Activated CD8-positive, alpha-beta T cell treated with anti-CD3 and anti-CD28 coated beads, Interleukin-2, amount 10 ng/mL, durations not matched to agents 7 days and 5 days (primary cell): ENCODE measurements at places on chromosomes 3 and 15.

DNA sequence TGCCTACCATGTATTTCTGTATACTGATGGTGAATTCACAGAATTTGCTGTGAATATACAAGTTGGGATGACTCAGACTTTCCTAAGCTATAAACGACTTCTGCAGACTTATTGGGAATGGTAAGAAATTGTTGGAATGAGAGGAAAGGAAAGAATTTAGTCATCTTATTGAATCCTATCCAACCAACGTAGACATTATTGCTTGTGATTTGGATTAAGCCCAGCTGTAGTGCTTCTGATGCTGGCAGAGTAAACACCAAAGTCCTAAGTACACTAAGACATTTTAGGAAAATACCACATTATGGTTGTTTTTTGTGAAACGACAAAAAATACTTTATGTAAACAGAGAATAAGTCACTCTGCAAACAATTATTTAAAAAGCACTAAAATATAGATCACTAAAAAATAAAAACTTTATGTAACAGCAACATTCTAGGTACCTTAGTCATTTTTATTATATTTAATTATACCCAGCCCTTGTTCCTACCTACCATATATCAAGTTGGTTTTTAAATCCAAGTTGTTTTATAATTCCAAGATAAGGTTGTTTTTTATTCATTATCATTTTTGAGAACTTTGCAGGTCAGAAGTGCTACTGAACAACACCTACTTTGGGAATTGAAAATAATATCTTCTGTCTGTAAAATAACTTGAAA is 99.2 kb upstream of the MLF1 start:
- no peak for DNase-seq

DNA sequence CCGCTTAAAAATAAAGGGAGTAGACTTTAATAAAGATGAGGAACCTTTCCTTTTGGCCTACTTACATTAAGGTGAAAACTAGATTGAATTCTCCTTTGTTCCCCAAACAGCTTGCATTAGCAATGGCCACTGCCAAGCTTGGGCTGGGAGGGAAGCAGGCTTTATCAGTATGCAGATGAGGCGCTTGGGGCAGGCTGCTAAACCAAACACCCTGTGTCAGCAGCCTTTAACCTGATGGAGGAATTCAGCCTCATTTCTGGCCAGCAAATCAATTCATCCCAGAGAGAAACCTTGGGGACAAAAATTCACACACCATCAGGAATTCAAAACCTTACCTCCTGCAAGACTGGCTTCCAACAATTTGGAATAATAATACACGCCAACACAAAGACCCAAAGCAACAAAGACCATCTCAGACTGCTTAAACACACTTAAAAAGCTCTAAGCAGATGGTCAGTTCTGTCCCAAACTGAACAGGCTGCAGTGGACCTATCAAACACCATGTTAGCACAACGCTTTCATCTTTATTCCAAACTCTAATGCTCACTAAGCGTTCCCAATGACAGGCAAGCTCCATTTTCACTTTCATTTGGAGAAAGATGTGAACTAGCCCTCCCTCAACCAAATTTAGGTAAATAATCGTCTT is 255.1 kb upstream of the CMC1 start:
- no peak for DNase-seq

DNA sequence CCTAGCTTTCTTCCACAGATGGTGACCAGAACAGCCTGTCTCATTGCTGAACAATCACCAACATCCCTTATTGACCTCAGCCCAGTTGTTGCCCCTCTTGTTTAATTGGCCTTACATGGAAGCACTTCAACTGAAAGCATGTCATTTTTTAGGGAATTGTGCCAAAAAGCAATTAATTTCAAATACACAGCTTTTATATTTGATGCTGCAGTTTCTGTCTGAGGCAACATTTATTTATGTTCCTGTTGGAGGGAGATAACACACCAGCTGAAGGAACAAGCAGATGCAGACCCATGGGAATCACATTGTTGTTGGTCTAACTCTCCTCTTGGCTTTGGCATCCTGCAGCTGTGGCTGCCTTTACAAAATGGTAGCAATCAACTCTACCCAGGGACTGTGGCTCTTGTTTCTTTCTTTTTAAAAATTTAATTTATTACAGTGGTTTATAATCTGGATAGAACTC is 498.1 kb upstream of the RGMA start:
- no peak for DNase-seq

GRCh38 chr3:8460815-8461456 is 40.7 kb upstream of the LMCD1 start:
- DNase-seq, result no peak

DNA sequence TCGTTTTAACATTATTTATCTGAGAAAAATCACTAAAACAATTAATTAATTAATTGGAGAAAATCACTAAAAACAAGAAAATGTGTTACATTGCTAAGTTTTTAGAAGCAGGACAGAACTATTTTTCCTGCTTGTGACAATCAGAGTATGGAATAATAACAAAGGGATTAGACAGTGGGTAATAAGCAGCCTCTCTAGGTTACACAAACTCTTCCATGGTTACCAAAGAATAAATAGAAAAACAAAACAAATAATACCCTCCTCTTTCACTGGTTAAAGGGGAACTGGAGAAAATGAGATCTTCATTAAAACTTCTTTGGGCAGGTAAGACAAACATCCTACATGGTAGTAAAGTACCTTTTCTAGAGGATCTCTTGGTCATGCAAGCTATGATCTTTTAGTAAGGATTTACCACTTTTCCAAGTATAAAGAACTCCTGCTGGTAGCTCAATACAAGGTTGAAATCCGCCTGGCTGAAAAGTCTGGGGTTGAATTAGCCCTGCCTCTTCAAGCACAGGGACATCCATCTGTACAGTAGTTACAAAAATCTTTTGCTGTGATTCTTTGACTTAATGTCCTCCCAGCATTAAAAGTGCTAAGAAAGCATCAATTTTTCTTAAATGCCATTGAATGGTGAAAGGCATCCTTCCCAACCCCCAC is 2.5 kb upstream of the PLCH1 start:
- no peak for DNase-seq

DNA sequence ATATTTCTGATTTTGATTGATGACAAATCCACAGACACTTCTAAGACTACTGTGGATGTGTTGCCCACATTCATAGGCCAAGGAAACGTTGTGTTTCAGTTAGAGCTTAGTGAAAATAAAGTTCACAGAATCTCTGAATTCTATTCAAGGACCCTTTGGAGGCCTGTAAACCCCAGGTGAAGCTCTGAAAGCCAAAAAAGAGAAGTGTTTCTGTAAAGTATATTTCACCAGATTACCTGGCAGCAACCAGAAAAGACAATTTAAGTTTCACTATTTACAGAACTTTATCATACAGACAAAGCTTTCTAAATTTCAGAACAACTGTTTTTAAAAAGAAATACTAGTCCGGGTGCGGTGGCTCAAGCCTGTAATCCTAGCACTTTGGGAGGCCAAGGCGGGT is 2.6 kb downstream of the CLPX start:
- no peak for DNase-seq

DNA sequence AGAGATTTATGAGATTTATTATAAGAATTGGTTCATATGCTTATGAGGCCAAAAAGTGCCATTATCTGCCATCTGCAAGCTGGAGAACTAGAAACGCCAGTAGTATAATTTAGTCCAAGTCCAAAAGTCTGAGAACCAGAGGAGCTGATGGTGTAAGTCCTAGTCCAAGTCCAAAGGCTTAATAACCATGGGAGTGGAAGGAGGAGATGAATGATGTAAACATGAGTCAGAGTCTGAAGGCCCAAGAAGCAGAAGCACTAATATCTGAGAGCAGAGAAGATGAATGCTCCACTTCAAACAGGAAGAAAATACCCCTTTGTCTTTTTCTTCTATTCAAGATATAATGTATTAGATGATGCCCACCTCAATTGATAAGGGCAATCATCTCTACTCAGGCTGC is 185.7 kb downstream of the CGGBP1 start:
- no peak for DNase-seq

GRCh38 chr15:35040339-35041255 is 44.5 kb downstream of the NANOGP8 start:
- no peak for DNase-seq

GRCh38 chr3:25283613-25284012 is 144.4 kb upstream of the RARB start:
- no peak for DNase-seq

- DNase-seq, result no peak
Measured at GRCh38 chr3:44628716-44629115, 3.9 kb downstream of the ZNF197 start.

GRCh38 chr3:171731691-171732090 is 78.6 kb downstream of the PLD1 start:
- DNase-seq, result no peak

- no peak for DNase-seq
Measured at GRCh38 chr3:31577232-31577631, 44.5 kb downstream of the STT3B start.

- DNase-seq, result no peak
Measured at GRCh38 chr3:115922681-115923347, 299.5 kb downstream of the GAP43 start.

GRCh38 chr3:88936831-88937230 is 170.6 kb upstream of the EPHA3 start:
- DNase-seq, result no peak

- DNase-seq, result no peak
Measured at GRCh38 chr15:69606921-69607500, 154.4 kb downstream of the RPLP1 start.

- no peak for DNase-seq
Measured at GRCh38 chr3:141853081-141853601, 23.3 kb upstream of the ATP1B3 start.

- DNase-seq, result no peak
Measured at GRCh38 chr3:24086206-24086605, 141.1 kb downstream of the NR1D2 start.

- DNase-seq, result no peak
Measured at GRCh38 chr3:112366522-112366921, 33.6 kb downstream of the CD200 start.

- no peak for DNase-seq
Measured at GRCh38 chr3:153958635-153959595, 162.3 kb upstream of the ARHGEF26 start.

GRCh38 chr3:57755368-57755675 is 787 bp upstream of the SLMAP start:
- DNase-seq, result no peak

- DNase-seq, result no peak
Measured at GRCh38 chr3:134287512-134287911, 36.9 kb upstream of the RYK start.

GRCh38 chr3:48409291-48410201 is 20.3 kb downstream of the PLXNB1 start:
- no peak for DNase-seq

- DNase-seq, result peak; percentile 73
Measured at GRCh38 chr15:76994001-76994400, 925 bp upstream of the PSTPIP1 start.

- DNase-seq, result no peak
Measured at GRCh38 chr3:135690664-135691063, 274.9 kb upstream of the PPP2R3A start.

GRCh38 chr3:120170223-120170622 is 76.0 kb upstream of the GSK3B start:
- no peak for DNase-seq

GRCh38 chr15:75008221-75008625 is 12.9 kb downstream of the SCAMP5 start:
- DNase-seq, result no peak

DNA sequence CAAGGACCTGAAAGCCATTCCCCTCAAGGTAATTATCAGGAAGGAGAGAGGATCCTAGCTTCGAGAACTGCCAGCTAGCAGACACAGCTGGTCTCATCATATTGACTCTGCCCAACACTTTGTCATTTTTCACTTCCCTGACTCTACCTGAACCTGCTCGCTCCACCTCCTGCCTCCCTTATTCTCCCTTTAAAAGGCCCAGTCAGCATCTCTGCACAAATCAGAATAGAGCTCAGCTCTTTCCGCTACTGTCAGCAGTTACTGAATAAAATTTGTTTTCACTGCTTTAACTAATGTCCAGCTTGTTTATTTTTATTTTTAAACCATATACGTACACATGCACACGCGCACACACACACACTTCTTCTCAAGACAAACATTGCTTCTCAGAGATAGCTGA is 57.2 kb upstream of the MCF2L2 start:
- no peak for DNase-seq

- peak; percentile 70 for DNase-seq
Measured at GRCh38 chr3:52291508-52292181, 4.0 kb downstream of the GLYCTK start.

DNA sequence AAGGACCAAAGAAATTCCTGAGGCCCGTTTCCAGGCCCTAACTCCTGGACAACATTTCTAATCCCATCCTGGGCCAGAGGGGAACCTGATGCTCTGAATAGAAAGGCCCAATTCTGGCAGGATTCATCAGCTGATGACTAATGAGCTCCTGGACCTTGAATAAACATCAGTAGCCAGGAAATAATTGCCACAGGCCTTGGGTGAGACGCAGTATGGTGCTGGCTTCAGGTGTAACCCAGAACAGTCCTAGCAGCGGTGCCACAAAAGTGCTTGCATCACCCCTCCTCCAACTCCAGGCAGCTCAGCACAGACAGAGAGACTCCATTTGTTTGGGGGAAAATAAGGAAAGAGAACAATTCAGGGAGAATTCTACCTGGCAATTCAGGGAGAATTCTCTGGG is 184.7 kb upstream of the POU1F1 start:
- no peak for DNase-seq

GRCh38 chr15:22951381-22952280 is 28.5 kb downstream of the CYFIP1 start:
- no peak for DNase-seq

DNA sequence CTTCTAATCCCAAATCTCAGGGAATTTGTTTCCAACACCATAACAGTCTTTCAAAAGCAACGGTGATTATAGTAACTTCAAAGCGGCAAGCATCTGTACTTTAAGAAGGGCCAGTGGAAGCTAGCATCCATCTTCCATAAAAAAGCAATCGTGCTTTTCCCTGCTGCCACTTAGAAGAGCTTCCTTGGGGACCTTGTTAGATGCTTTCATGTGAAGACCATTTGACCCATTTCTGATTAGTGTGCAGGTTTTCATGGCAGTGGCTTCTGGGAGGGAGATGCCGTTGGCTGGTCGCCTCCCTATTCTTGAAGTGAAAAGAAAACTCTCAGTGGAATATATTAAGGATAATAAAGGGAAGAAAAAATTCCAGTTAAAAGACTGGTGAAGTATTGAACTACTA is 354.1 kb downstream of the ROBO2 start:
- DNase-seq, result no peak

- no peak for DNase-seq
Measured at GRCh38 chr3:13146643-13147143, 73.5 kb upstream of the IQSEC1 start.

DNA sequence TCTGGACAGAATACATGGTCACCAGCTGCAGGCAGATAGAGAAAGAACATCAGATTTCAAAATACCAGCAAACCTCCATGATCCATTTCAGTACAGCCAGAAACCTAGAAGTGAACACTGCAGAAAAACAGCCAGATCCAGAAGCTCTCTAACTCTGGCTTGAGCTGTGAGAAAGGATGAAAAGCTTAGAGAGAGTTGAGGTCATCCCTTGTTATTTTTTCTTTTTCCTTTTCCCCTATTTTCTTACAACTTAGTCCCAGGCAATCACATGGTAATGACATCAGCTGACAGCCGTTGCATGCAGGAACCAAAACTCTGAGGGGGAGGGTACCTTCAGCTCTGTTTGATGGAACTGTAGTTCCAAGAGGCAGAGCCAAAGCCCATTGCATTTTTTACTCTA is 113.2 kb downstream of the TCF12 start:
- DNase-seq, result no peak

GRCh38 chr3:194384569-194385001 is 14.5 kb downstream of the GP5 start:
- no peak for DNase-seq
